ENCODE measurements at places on chromosomes 1 and 21.

DNA sequence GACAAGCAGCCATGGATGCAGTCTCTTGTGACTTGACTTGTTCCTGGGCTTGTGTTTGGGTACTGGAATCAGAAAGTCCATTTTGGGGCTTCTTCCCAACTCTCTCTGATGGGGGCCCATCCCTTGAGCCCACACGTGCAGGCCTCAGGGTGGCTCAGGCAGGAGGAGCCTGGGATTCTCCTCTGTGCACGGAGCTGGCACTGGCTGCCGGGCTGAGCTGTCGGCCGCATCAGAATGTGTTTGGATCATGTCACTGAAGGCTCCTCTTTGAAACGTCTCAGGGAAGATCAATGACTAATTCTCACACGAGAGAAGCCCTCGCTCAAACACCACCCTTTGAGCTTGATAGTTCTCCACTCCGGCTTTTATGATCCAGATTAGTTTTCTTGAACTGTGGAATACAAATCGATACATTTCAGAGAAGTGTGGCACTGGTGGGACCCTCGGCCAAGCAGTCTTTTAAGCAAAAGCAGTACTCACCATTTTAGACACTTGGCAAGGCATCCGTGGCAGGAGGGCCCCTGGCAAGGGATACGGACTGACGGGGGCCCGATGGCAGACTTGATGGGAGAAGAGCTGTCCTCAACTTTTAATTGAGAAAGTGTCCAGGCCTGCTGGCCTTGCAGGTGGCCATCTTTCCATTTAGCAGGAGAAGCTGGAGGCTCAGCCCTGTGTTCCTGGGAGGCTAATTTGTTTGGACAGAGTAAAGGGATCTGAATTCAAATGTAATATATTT, 220.7 kb upstream of the C1orf174 start:
- DNase-seq: no peak

- DNase-seq: no peak
These were observed 4.4 kb downstream of the MIER1 start for GRCh38 chr1:66929146-66929688.

GRCh38 chr1:25990702-25991395, 7.0 kb downstream of the PAFAH2 start:
- DNase-seq: no peak

DNA sequence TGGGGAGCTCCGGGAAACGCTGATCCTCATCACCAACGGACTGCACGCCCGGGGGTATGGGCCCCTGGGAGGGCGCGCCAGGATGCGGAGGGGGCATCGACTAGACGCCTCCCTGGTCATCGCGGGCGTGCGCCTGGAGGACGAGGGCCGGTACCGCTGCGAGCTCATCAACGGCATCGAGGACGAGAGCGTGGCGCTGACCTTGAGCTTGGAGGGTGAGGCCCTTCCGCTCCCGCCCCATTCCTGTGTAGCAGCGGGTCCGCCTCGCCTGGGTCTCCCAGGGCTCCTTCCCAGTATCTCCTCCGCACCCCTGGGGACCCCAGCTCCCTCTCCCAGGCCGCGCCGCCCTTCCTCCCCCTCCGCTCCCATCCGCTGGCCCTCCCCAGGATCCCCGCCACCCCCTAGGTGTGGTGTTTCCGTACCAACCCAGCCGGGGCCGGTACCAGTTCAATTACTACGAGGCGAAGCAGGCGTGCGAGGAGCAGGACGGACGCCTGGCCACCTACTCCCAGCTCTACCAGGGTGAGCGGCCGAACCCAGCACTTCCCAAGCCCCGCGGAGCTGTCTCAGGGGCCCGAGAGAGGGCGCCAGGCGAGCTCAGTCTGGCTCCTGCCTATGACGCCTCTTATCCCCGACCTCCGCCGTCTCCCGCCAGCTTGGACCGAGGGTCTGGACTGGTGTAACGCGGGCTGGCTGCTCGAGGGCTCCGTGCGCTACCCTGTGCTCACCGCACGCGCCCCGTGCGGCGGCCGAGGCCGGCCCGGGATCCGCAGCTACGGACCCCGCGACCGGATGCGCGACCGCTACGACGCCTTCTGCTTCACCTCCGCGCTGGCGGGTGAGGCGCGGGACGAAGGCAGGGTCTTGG, 5.0 kb downstream of the HAPLN2 start:
- DNase-seq: no peak

DNA sequence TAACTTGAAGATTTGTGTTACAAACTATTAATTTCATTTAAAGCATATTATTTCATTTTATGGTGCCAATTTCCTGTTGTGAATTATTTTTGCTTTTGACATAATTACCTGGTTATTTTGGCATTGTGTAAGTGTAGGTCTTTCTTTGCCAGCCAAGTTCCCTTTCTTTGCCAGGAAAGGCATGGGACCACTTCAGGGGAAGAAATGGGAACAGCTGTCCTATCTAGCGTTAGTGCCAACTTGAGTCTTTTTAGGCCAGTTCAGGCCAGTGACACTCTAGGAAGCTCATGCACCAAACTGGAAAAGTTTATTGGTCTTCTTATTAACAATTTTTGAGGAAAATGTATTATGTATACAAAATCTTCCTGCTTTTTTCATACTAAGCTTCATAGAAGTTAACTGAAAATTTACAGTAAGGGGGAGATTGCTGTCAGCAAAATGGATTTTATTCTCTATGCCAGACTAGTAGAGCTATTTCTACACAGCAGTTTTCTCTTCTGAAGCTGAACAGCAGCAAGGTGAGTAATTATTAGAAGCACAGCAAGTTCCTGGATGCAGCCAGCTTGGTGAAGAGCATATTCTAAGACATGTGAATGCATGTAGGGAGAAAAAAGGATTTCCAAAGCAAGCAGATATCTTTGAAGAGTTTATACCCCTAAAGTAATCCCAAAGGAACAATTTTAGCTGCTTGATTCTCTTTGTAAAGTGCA, 914.6 kb upstream of the ADGRL4 start:
- DNase-seq: no peak

DNA sequence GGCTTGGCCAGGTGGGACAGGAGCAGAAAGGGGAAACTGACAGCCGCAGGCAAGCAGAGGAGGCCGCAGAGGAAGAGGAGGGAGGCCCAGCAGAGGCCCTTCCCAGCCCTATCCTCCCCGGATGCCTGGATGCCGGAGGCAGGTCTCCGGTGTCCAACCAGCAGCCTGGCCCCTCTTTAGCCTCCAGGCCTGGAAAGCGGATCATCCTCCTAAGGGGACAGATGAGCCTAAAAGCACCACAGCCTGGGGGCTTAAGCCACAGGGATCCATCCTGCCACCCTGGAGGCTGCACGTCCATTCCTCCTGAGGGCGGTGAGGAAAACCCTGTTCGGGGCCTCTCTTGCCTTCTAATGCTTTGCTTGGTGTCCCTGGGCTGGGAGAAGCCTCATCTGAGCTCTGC, 334.1 kb upstream of the VAMP3 start:
- no peak for DNase-seq

GRCh38 chr1:94274561-94274960, 37.2 kb upstream of the ARHGAP29 start:
- no peak for DNase-seq

GRCh38 chr1:206506405-206507283, 687 bp upstream of the RASSF5 start:
- no peak for DNase-seq

DNA sequence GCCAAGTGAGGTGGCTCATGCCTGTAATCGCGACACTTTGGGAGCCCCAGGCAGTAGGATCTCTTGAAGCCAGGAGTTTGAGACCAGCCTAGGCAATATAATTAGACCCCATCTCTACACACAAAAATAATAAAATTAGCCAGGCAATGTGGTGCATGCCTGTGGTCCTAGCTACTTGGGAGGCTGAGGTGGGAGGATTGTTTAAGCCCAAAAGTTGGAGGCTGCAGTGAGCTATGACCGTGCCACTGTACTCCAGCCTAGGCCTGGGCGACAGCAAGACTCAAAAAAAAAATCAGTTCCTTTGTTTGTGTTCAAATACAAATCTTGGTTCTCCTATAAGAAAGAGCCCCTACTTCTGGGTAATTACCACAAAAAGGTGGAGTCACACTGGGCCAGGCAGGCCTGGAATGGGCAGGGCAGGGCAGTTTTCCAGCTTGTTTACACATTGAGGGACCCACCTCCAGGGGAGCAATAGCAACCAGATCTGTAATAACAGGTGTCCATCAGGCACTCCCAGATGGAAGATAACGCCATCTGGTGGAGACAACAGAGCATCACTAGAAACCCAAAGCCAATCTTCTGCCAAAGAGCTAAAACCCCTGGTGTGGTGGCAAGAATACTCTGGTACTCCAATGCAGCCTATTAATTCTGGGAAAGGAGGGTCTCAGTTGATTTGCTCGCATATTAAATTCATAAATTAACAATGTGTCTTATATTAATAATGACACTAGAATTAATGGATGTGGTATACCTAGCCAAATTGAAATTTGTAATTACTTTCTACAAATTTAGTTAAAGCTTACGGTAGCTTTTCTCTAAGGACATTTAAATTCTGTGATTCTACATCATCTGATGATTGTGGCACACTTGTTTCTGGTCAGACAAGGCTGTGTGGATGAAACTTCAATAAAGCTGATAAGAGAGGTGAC, 13.2 kb downstream of the PPP1R15B start:
- DNase-seq: peak; percentile 62

GRCh38 chr1:172405912-172406311, 14.6 kb upstream of the C1orf105 start:
- DNase-seq: no peak

DNA sequence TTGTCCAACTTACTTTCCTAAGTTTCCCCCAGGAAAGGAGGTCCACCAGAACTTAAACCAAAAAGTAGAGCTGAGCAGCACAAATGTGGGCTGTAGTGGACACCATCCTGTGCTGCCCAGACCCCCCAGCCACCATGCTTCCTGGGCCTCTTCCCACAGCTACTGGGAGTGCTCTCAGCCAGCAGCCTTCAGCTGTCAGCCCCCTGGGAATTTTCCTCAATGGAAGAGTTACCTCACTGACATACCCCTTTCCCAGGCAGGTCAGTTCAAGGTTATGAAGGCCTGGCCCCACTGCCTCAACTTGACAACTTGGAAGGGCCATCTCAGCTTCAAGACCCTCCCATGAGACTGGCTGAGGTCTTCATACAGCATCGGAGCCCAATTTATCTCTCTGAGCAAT, 47.7 kb downstream of the CDCP2 start:
- no peak for DNase-seq

DNA sequence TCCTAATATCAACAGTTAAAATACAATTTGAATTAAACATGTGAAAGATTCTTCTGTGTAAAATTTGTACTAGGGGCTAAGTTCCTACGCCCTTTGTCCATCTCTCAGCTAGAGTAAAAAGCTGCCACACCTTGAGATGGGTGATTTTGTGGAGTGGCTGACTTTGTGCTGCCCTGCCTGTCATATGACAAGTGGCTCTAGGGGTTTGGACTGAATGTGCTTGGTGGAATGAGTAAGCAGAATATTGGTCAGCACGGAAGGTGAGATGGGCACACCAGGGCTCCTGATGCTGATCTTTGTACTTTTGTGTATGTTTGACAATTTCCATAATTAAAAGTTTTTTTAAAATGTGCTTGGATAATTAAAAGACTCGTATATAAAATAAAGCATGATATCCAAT, 133.6 kb upstream of the SLC45A1 start:
- no peak for DNase-seq

- no peak for DNase-seq
These were observed 1.1 kb upstream of the KCNQ4 start for GRCh38 chr1:40782371-40782956.

- no peak for DNase-seq
These were observed 655.8 kb downstream of the BRINP3 start for GRCh38 chr1:189821833-189822232.

DNA sequence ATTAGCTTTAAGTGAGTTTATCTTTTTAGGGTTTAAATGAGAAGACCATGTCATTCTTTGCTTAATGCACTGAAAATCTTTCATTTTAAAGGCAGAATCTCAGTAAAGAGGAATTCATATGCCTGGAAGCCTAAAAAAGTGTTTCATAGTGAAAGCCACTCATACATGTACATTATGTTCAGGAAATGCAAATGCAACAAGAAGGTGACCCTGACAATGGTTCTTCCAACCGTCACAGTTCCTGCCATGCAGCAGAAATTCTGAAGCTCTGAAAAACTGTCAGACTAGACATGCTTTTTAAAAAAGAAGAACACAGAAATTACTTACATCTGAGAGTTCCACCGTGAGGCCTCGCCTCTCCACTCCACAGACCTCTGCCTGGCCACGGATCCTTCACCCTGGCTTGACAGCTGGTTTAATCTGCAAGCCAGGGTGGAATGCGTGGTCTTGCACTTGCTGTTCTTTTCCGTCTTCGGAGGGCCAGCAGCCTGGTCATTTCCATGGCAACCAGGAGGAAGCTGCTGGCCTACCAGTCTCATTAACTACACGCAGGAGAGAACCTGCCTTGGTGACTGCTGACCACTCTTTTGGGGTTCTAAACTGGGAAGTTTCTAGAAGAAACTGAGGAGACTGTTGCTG, 41.8 kb upstream of the PAXBP1 start:
- DNase-seq: no peak

- no peak for DNase-seq
These were observed 38.4 kb downstream of the ATF3 start for GRCh38 chr1:212647004-212647403.

DNA sequence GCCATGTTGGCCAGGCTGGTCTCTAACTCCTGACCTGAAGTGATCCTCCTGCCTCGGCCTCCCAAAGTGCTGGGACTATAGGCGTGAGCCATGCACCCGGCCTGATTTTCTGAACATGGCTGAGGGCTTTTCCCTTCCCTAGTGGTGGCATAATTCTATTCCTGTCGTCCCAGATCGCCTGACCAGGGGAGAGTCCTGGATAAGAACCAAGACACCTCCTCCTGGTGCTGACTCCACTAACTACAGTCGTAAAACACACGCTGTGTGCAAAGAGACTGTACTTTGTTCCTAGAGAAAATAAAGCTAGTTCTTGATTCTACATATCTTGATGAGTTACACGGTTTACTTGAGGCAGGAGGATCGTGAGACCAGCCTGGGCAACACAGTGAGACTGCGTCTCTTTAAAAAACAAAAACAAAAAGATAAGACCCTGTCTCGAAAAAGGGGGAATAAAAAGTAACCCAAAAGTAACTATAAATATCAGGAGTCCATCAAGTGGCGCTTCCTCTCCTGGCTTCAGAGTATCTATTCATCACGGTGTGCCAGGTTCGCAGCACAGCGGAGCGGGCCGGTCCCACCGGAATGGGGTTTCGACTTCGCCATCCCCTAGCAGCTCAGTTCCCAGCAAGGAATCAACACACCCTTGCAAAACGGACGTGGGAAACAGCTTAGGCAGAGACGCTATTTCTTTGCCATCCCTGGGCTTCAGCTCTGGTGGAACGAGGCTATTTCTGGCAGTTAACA, 973 bp downstream of the SDF4 start:
- no peak for DNase-seq

GRCh38 chr21:41672543-41672915, 94.3 kb downstream of the RIPK4 start:
- DNase-seq: no peak

- peak; percentile 79 for DNase-seq
These were observed 90.5 kb downstream of the EDEM3 start for GRCh38 chr1:184664042-184664660.

- no peak for DNase-seq
These were observed 29.6 kb downstream of the SLC1A7 start for GRCh38 chr1:53112861-53113260.

DNA sequence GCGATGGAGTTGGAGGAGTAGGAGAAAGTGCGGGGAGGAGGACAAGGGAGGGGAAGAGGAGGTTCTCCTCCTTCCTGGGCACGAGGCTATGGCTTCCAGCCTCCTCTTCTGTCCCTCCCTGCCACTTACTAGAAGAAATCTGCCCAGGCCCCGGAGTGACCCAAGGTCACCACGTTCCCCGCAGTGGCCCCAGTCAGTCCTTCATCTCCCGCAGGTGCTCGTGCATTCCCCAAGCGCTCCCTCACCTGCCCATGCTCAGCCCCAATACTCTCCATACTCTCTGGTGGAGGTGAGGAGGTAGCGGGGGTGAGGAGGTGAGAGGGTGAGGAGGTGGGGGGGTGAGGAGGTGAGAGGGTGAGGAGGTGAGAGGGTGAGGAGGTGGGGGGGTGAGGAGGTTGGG, 85.4 kb downstream of the CCDC185 start:
- DNase-seq: no peak

All from D721Med (cell line).